ENCODE measurements at places on chromosomes 7 and 10. TPM values are rescaled to one million over a fixed set of nuclear protein-coding genes. Genes with fewer than 3 reads are reported as not detected.

Gene ITIH2
- total RNA-seq: not detected

Gene ABLIM1
- 111 TPM for total RNA-seq

Gene RGS10
- total RNA-seq: 33.2 TPM

Gene PLPP4
- total RNA-seq: not detected

Gene LIPJ
- not detected for total RNA-seq

Gene ASB10
- not detected for total RNA-seq

Gene CPN1
- total RNA-seq: not detected

Gene FAM241B
- 7.8 TPM for total RNA-seq

Gene CLDN4
- total RNA-seq: not detected

Gene NUTM2B
- total RNA-seq: 5.0 TPM

Gene INMT
- total RNA-seq: 137 TPM

Gene MRLN
- not detected for total RNA-seq

Gene LRRC4
- total RNA-seq: 2.2 TPM

Gene NODAL
- not detected for total RNA-seq

Gene GIMAP5
- 55.0 TPM for total RNA-seq

Gene LLCFC1
- total RNA-seq: not detected

Gene PKD2L1
- not detected for total RNA-seq

Gene PIK3CG
- 8.5 TPM for total RNA-seq

Gene XRCC2
- 0.49 TPM for total RNA-seq

Gene ADRB1
- total RNA-seq: 0.27 TPM

Gene ELMO1
- 72.2 TPM for total RNA-seq

Gene GPR26
- not detected for total RNA-seq

Gene FAM131B
- total RNA-seq: 3.3 TPM

Gene COBL
- 1.6 TPM for total RNA-seq

Gene PHYHIPL
- total RNA-seq: 2.6 TPM

Gene CTAGE8
- 2.1 TPM for total RNA-seq

Gene KAZALD1
- total RNA-seq: 30.0 TPM

Gene ATOH7
- not detected for total RNA-seq

Gene MACROH2A2
- total RNA-seq: 8.5 TPM

Gene CALHM3
- not detected for total RNA-seq

Gene SLC26A4
- 1.5 TPM for total RNA-seq

Gene PTPN20
- 6.6 TPM for total RNA-seq

Gene OR6V1
- total RNA-seq: not detected

Gene FGL2
- 163 TPM for total RNA-seq

Gene TRRAP
- 44.8 TPM for total RNA-seq

Gene C10orf143
- total RNA-seq: not detected
